ENCODE measurements at places on chromosomes 6 and 20.
A peak's percentile ranks its signal among the peaks of the same experiment; 100 is the strongest.

- no peak for DNase-seq
These were observed 202.6 kb upstream of the STXBP5 start for GRCh38 chr6:147001621-147002020.

DNA sequence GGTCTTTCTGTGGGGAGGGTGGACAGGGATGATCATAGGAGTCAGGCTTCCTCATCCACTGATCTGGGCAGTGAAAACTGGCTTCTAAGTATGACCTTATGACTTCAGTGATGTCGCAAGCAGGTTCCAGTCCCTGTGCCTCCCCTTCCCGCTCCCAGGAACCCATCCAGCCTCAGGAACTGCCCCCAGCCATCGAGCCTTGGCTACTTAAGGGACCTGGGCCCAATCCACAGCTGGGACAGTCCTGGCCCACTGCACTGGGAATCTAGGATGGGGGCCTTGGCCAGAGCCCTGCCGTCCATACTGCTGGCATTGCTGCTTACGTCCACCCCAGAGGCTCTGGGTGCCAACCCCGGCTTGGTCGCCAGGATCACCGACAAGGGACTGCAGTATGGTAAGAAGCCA is at the start of gene LBP:
Gene LBP (plus strand): TSS at position 236 of the 405 bp plus-strand sequence. CDS start 35 bp downstream, at position 271.
- DNase-seq, result no peak

DNA sequence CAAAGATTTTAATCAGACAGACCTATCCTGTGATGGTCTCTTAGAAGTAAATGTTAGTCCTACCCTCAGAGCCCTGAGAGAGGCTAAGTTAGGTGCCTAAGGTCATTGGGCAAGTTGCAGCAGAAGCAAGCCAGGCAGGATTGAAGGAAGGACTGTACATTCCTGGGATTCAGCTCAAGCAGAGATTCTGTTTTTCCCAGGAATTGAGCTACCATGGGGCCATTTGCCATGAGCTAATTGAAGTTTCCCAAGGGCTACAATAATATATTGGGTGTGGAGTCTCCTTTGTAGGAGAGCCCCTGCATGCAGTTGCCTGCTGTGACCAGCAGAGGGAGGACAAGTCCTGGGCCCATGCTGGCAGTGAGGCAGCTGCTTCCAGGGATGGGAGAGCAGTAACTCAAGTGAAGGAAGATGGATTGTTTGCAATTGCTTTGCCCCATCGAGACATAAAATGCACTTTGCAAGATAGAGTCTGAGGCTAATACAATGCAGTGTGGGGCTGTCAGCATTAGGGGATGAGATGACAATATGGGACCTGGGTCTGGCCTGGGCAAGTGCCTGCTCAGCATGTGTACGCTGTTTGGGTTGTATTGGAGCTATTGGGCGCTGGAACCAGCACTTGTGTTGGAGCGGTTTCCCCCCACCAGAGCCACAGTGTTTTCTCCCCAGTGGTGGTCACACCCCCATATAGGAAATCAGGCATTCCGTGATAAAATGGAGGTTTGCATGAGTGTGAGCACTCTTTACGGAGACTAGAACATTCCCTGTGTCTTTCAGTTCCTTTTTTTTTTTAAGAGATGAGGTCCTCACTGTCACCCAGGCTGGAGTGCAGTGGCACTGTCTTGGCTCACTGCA is 27.9 kb downstream of the DNMT3B start:
- peak; percentile 67 for DNase-seq

DNA sequence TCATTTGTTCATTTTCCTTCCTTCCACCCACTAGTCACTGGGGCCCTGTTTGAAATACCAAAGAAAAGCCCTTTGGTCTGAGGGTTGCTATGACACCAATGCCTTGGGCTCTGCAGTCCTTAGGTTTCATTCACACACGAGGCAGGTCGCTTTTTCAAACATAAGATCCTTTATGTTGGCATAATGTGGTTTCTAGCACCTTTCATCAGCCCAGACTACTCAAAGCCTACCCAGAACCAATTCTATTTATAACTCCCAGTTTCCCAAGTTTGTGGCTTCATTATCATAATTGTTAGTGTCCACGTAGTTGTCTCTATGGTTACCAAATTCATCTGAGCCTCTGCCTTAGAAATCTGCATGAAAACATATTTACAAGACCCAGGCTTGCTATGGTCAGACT is 6.6 kb upstream of the TP53RK start:
- no peak for DNase-seq

DNA sequence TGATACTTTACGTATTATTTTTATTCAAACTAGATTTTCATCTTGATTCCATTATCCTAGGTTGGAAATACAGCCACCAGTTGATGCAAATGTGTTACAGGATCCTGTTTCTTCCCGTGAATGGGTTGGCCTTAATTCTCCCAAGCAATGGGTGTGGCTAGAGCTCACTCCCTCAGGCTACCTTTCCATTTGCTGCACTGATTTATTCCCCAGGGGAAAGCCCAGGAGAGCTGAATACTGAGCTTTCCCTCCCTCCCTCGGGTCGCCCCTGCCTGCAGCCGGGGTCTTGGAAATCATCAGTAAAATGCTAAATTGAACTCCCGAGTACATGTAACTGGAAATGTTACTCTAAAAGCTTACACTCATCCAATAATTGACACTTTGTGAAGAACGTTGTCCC is 9.9 kb downstream of the SMOC2 start:
- DNase-seq, result no peak

DNA sequence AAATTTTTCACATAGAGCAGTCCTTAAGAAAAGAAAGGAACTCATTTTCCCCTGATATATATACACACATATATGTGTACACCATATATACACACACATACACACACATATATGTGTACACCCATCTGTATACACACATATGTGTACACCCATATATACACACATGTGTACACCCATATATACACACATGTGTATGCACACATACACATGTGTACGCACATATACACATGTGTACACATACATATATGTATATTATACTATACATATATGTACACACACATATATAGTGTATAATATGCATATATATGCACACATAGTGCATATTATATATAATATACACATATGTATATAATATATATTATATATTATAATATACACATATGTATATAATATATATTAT is 9.1 kb downstream of the MAP3K4 start:
- no peak for DNase-seq

GRCh38 chr6:42030585-42031506 is 19.5 kb upstream of the TAF8 start:
- DNase-seq, result no peak

DNA sequence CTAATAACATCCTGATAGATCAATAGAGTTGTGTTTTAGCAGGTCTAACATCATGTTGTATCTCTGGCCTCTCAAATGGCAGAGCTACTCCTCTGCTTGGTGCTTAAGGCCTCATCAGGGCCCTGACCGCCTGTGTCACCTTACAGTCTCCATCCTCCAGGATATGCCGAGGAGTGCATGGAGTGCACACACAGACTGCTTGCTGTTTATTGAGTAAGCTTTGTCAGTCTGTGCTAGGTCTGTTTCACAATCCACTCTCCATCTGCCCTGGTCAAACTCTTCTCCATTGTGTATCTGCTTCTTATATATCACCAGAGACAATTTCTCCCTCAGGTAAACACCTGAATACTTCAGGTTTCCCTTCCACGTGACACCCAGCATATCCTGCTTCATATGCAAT is 136.1 kb downstream of the SLC24A3 start:
- DNase-seq, result no peak

GRCh38 chr6:26232940-26233648 is 131.9 kb upstream of the BTN3A2 start:
- DNase-seq, result no peak

GRCh38 chr6:16625291-16626265 is 135.7 kb downstream of the ATXN1 start:
- DNase-seq, result no peak

DNA sequence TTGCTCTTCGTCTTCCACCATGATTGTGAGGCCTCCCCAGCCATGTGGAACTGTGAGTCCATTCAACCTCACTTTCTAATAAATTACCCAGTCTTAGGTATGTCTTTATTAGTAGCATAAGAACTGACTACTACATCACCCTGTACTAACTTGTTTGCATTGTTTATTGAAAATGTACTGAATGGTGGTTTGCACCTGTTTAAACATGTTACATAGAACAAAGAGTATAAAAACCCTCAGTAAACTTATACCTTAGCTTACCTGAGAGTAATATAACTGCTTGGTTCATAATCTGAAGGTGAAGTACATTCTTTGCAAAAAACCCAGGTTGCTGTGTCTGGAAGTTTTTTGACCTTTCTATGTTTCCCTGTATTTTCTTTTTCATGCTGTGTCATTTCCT is 777.8 kb downstream of the TBC1D32 start:
- DNase-seq, result no peak

DNA sequence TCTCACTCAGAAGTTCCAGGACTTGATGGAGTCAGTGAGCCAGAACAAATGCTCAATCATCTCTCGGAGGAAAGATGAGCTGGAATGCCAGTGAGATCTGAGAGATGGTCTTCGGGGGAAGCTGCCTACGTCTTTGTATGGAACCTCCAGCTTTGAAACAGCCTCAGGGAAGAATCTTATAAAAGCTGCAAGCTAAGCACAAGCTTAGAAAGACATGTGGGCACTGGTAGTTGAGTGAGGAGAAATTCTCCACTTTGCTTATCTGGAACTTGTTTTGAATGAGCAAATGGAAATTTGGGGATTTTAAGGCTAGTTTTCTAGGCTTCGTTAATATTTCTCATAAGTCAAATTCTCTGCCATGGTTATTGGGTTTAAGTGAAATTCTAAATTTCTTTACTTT is 594.4 kb downstream of the QKI start:
- DNase-seq, result no peak

DNA sequence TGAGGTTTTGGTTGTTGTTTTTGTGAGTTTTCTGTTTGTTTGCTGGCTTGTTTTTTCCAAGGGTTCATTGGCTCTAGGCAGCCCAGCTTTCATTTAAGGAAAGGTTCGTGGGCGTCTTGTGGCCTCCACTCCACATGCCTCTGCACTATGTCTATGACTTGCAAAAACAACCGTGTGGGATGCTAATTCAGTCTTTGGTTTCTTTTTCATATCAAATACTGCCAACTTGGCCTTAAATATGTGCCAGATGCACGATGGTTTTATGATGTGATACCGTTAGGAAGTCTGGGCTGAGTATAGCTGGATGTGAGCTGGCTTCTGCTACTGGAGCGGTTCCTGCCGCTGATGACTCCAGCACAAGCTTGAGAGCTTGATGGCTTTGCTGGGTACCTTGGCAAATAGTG is 96.3 kb downstream of the BMP2 start:
- DNase-seq, result no peak

Data from neuronal stem cell (in vitro differentiated cells).